ENCODE measurements at places on chromosomes 6 and 20. TPM values are rescaled to one million over a fixed set of nuclear protein-coding genes. Genes with fewer than 3 reads are reported as not detected.

GRCh38 chr6:155196911-155197310 is 66.9 kb upstream of the CLDN20 start:
- no peak for DNase-seq

Gene DNAH8
- polyA plus RNA-seq: 4.9 TPM

Gene CLVS2
- 0.18 TPM for polyA plus RNA-seq

Gene CAGE1
- not detected for polyA plus RNA-seq

Gene STMND1
- 0.15 TPM for polyA plus RNA-seq

Data from muscle of back (tissue), 13 donors.